Adipose tissue (tissue), 3 donors: ENCODE measurements at places on chromosomes 5 and 9. TPM values are rescaled to one million over a fixed set of nuclear protein-coding genes. Genes with fewer than 3 reads are reported as not detected.

The PKD2L2 gene
- 0.06 TPM for polyA plus RNA-seq

The AGXT2 gene
- polyA plus RNA-seq = not detected

The ECSCR gene
- 38.8 TPM for polyA plus RNA-seq

The CENPK gene
- polyA plus RNA-seq = 0.65 TPM

The MYOT gene
- polyA plus RNA-seq = 0.45 TPM

The DMRTA1 gene
- polyA plus RNA-seq = 0.22 TPM

The C9 gene
- not detected for polyA plus RNA-seq

The CXXC5 gene
- 52.3 TPM for polyA plus RNA-seq

The CDKN2B-AS1 gene
- not detected for polyA plus RNA-seq

The CDH12 gene
- 0.01 TPM for polyA plus RNA-seq

The ANKRD20A1 gene
- 0.16 TPM for polyA plus RNA-seq

The PHAX gene
- 25.8 TPM for polyA plus RNA-seq

The DMRT3 gene
- 0.79 TPM for polyA plus RNA-seq

The HTR4 gene
- polyA plus RNA-seq = not detected

The UAP1L1 gene
- polyA plus RNA-seq = 9.0 TPM

The STC2 gene
- polyA plus RNA-seq = 2.0 TPM

The ADAMTS6 gene
- 0.03 TPM for polyA plus RNA-seq

The MUSK gene
- polyA plus RNA-seq = 0.06 TPM

The ARL14EPL gene
- polyA plus RNA-seq = 0.18 TPM

The ABLIM3 gene
- 5.4 TPM for polyA plus RNA-seq

The MSX2 gene
- 2.8 TPM for polyA plus RNA-seq

The PRR16 gene
- 0.74 TPM for polyA plus RNA-seq

The CAST gene
- polyA plus RNA-seq = 178 TPM

The TXNDC8 gene
- not detected for polyA plus RNA-seq

The RNF38 gene
- polyA plus RNA-seq = 11.2 TPM

The FUT7 gene
- polyA plus RNA-seq = 1.1 TPM

The FAM221B gene
- polyA plus RNA-seq = 0.03 TPM

The FRRS1L gene
- polyA plus RNA-seq = 0.04 TPM

The VCAN gene
- 45.3 TPM for polyA plus RNA-seq

The MARCOL gene
- polyA plus RNA-seq = not detected

The PHYHD1 gene
- 51.5 TPM for polyA plus RNA-seq

The ENTPD2 gene
- 1.3 TPM for polyA plus RNA-seq

The USP20 gene
- polyA plus RNA-seq = 15.9 TPM

The IL5 gene
- polyA plus RNA-seq = 0.09 TPM

The SMIM27 gene
- 3.6 TPM for polyA plus RNA-seq

The TERT gene
- 0.02 TPM for polyA plus RNA-seq

The SPAG8 gene
- polyA plus RNA-seq = 0.78 TPM

The ADGRD2 gene
- not detected for polyA plus RNA-seq

The RPL35 gene
- polyA plus RNA-seq = 5,499 TPM

The NAIF1 gene
- 5.1 TPM for polyA plus RNA-seq

The SLC36A3 gene
- not detected for polyA plus RNA-seq

The RASEF gene
- 0.11 TPM for polyA plus RNA-seq

The IFNA6 gene
- polyA plus RNA-seq = not detected

The PRRX2 gene
- 13.4 TPM for polyA plus RNA-seq

The NME5 gene
- polyA plus RNA-seq = 2.0 TPM

The MLANA gene
- polyA plus RNA-seq = not detected

The SCGB3A1 gene
- polyA plus RNA-seq = 1.1 TPM

The FBLL1 gene
- 0.25 TPM for polyA plus RNA-seq

The SMIM15 gene
- polyA plus RNA-seq = 30.1 TPM

The OR1K1 gene
- polyA plus RNA-seq = not detected

The PTRH1 gene
- 12.1 TPM for polyA plus RNA-seq
